ENCODE measurements at places on chromosomes 5 and 9.
A peak's percentile ranks its signal among the peaks of the same experiment; 100 is the strongest.

- no peak for DNase-seq
Measured at GRCh38 chr5:176633598-176633997, 3.1 kb downstream of the EIF4E1B start.

- no peak for DNase-seq
Measured at GRCh38 chr9:100099722-100100042, 639 bp downstream of the INVS start.

DNA sequence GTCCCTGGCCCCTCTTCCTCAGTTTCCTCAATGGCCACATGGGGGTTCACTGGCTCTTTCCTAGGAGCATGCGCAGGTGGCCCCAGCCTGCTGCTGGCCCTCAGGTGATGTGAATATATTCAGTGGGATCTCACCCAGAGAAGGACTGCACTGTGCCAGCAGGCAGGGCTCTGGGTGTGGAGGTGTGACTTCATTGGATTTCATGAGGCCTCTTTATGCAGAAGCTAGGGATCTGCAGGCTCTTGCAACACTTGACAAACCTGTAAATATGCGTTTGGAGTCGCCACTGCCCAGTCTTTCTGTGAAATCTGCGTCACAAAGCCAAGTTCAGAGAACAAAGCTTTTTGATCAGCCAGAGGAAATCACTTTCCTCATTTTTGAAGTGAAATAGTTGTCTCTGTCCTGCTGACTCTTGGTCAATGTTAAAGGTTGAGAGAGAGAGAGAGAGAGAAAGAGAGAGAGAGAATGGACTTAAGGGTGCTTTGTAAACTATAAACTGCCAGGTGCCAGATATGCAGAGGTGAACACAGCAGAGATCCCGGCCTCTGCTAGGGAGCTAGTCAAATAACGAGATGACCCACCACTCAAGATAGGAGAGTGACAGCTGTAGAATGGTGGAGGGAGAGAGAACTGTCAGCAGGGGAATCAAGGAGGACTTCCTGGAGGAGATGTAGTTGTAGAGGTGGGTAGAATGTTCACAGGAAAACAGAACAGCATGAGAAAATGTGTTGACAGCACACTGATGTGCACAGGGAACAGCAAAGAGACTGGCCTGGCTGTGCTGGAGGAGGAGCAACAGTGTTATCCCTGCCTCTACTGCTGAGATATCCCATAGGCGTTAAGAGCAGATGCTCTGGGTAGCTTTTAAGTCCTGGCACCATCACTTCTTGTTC lies 167.0 kb upstream of the ZNF618 start:
- DNase-seq: no peak

DNA sequence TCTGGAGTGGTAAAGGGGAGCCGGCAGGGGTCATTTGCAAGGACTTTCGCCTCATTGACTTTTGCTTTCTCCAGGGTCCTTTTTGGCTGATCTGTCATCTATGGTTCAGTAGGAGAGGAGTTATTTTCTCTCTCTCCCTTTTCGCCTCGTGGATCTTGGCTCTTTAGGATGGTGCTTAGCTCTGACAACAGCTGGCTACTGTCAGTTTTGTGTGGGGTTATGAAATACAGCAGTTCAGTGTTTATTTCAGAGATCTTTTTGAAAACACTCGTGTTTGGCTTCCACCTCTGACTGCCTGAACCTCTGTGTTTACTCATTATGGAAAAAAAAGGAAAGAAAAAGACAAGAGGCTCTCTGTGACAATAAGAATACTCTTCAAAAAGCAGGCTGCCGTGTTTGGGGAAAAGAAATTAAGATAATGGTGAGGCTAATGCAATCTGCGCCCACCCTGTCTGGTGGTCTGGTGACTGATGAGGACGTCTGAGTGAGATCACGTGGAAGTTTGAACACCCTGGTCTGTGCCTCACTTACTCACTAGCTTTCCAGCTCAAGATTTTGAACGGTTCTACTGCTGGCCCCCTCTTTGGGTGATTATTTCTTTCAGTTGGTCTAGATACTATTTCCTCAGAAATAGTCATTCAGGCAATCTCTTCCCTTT lies 567.7 kb downstream of the CAAP1 start:
- no peak for DNase-seq

DNA sequence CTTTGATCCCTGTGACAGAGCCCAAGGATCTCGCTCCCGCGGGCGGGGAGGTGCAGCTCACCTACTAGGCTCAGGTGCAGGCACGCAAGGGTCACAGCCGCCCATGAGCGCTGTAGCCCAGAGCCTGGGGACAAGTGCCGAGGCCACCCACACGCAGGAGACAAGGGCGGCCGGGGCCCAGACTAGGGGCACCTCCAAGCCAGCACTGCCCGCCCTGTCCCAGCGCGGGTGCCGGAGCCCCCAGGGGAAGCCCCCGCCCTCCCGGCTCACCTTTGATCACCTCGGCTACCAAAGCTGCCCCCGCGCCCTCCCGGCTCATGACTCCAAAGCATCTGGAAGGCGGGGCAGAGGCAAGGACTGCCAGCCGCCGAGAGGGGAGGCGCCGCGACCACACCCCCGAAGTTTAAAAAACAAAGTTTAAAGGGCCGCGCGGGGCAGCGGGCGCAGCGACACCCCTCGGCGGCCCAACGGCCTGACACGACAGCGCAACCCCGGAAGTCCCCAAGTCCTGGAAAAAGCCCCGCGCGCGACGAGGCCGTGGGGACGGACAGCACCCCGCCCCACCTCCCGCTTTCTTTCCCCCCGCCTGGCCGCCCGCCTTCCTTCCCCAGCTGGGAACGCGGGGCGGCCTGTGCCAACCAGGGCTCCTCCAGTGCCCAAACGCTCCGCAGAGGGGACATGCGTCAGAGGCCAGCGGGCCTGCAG lies 53.0 kb downstream of the CDC14B start:
- DNase-seq: no peak

GRCh38 chr9:36074870-36075532 lies 38.3 kb downstream of the RECK start:
- peak; percentile 73 for DNase-seq

- peak; percentile 77 for DNase-seq
Measured at GRCh38 chr9:27125030-27125429, 16.0 kb downstream of the TEK start.

- DNase-seq: no peak
Measured at GRCh38 chr5:38519476-38519875, 37.0 kb downstream of the LIFR start.

DNA sequence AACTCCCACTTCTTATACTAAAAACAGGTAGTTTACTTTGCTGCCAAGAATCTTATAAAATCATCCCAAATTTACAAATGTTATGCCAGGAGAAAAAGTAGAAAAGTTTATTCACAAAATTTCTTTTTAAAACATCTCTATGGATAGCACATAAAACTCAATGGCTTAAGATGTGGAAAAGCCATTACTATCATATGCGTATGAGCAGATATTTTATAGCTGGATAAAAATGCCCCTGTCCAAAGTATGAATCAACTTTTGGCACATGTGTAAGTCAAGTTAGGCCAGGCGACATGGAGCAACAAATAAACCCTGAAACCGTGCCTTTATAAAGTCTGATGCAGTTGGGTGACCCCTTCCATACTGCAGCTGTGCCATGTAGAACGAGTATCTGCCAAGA lies 38.6 kb upstream of the FBP1 start:
- DNase-seq: no peak

DNA sequence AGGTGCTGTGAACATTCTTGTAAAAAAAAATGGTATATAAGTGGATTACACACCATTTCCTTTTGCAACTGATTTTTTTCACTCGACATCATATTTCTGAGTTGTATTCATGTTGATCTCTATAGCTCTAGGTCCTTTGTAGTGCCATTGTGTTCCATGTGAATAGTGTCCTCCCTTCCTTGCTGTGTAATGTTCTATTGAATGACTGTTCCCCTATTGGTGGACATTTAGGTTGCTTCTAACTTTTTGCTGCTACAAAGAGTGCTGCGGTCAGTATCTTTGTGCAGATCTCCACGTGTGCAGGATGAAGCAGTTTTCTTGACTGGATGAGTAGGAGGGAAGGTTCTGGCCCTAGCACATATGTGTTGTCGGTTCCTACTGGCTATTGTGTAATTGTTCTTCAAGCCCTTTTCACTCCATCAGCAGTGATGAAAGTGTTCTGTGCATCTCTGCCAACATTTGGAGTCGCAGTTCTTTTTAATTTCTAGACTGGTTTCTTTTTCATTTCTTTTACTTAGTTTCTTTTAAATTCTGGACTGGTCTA lies 20.2 kb downstream of the DAB2IP start:
- peak; percentile 34 for DNase-seq

DNA sequence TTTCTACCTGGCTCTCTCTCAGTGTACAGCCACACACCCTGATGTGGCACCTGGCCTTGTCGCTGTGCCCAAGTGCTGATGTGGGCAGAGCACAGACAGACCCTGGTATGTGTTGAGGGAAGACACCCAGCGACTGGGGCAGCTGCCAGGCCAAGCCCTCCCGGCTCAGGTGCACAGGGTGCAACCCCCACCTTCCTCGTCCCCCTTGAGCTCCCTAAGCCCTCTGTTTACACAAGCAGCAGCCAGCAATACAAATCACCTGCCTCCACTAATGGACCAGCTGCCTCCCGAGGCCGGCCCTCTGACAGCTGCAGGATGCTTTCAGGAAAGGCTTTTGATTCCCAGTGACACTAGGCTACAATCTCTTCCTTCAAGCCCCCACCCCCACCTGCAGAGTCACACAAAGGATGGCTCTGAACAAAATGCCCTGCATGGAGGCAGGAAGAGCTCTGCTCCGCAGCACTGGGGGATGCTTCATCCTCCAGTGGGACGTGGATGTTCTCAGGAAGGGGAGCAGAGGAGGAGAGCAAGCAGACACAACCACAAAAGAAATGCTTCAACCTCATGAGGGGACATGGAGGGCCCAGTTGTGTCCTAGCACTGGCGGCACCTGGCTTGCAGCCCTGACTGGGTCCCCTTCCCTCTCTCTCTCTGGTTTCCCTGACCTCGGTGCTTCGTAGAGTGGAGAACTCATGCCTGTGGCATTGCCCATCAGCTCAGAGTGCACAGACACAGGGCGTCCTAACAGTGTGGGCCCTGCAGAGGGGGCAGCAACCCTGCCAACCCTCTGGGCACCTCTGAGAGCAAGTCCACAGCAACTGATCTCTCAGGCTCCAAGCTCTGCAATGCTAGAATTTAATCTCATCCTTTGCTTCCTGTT lies 140.8 kb downstream of the BARX1 start:
- no peak for DNase-seq

GRCh38 chr9:76475686-76476085 lies 16.7 kb downstream of the GCNT1 start:
- DNase-seq: no peak

GRCh38 chr5:119385136-119385535 lies 29.3 kb downstream of the TNFAIP8 start:
- DNase-seq: no peak

GRCh38 chr5:105230516-105231157 lies 1668.0 kb upstream of the NUDT12 start:
- no peak for DNase-seq

DNA sequence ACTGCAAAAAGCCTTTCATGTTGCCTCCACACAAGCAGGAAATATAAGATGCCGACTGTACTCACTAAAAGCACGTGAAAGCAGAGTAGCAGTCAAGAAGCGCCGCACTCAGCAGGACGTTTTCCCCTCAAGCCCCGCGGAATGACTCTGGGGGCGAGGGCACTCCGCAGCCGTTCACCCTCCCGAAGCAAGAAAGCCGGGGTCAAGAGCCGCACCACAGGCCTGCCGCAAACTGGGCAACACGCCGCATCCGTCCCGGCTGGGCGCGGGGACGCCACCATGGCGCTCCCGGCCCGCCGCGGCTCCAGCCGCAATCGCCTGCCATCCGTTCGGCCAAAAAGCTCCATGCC lies 364 bp downstream of the RPS6 start:
- DNase-seq: peak; percentile 15

DNA sequence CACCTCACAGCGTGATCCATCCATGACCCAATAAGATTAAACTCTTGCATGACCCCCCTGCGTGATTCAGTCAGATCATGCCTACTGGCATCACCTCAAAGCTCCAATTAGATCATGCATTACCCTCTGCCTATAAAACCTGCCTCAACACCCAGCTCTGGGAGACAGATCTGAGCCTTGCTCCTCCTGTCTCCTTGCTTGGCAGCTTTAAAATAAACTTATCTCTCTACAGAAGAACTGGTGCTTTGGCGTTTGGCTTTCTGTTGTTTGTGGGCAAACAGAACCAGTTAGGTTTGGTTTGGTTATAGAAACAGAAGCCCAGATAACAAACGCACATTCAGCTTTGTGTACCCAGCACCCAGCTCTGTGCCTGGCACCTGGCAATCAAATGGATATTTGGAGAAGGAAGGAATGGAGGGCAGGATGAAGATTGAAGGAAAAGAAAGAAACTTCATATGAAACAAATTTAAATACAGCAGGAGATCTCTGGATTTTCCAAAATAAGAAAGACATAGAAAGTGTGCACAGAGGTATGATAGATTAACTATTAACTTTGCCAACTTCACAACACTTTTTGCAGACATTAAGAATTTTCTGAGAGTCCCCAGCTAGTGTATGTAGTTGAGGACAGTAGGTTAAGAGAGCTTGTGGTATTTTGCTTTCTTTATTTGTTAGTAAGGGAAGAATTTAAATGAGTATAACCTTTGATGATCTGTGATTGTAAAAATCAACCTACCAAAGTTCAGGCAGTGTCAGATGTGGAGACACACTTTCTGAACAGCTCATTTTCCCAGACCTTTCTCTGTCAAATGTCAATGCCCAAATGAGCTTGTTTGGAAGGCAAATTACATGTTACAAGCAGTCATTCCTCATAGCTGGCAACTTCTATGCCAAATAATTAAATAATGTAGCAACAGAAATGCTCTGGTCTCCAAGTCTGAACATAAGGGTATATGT lies 102.1 kb upstream of the ASTN2 start:
- no peak for DNase-seq

DNA sequence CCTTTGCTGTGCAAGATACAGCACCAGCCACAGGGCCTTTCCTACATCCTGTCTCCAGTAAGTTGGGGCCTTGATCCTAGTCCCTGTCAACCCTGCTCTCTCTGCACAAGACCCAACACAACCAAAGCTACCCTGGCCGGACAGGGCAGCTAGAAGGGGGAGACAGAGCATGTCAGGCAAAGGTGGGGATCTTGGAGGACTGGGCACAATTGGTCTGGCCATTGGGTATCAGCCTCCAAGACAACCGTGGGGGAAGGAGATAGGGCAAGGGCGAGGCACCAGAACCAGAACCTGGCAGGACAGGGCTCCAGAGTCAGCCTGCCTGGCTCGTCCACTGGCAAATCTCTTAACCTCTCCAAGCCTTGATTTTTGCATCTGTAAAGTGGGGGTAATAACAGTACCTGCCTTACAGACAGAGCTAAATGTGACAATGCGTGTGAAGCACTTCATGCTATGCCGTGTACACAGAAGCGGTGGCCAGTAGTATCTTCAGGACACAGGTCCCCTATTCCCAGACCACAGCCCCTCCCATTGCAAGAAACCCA lies 51.6 kb upstream of the CDKN2AIPNL start:
- DNase-seq: no peak

DNA sequence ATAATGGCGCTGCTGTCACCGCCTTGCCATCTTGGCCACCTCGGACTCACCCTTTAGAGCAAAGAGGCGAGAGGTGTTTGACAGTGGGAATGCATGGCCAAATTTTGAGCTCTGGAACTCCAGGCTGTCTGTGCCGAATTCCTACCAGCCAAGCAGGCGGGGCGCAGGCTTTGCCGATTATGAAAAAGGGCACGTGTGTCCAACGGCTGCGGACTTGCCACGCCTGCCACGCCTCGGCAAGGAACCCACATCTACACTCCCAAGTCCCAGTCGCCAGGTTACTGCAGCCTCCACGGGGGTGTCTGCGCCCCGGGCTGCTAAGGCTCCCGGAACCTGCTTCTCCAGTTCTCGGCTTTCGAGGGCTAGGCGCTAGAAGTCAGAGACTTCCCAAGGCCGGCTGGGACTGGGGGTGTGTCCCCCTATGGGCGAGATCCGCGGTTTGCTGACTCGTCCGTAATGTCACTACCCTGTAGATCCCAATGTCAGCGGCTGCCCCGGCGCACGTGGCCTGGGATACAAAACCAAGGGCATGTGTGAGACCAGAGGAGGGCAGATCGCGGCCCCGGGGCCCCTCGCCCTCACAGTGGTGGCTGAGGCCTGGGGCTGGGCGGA lies 2.8 kb downstream of the NPR3 start:
- DNase-seq: peak; percentile 13

All from GM04504 (cell line).